ENCODE measurements at places on chromosomes 3 and 15.

- DNase-seq = no peak
- H3K27ac ChIP-seq = no peak overlapping the region
- H3K4me1 ChIP-seq = no peaks in the 10 kb centered on the region
- H3K4me3 ChIP-seq = no peak overlapping the region
- no peaks in the 10 kb centered on the region for H3K27me3 ChIP-seq
Measured at GRCh38 chr3:46731795-46732194, 14.1 kb upstream of the PRSS50 start.

DNA sequence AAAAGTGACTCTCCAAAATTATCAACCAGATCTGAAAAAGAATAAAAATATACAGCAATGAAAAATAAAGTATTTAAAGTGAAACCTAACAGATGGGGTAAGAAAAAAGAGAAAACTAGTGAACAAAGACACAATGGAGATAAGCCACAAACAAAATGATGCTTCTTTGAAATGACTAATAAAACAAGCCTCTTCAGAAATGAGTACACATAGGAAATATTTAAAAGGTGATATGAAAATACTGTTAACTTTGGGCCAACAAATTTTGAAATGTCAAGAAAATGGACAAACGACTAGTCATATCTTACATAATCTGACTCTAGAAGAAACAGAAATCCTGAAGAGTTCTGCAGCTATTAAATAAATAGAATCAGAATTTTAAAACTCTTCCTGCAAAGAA is 164.2 kb downstream of the ERC2 start:
- no peak for DNase-seq
- H3K4me1 ChIP-seq = no peaks in the 10 kb centered on the region
- no peaks in the 10 kb centered on the region for H3K36me3 ChIP-seq
- no peaks in the 10 kb centered on the region for H3K27me3 ChIP-seq

DNA sequence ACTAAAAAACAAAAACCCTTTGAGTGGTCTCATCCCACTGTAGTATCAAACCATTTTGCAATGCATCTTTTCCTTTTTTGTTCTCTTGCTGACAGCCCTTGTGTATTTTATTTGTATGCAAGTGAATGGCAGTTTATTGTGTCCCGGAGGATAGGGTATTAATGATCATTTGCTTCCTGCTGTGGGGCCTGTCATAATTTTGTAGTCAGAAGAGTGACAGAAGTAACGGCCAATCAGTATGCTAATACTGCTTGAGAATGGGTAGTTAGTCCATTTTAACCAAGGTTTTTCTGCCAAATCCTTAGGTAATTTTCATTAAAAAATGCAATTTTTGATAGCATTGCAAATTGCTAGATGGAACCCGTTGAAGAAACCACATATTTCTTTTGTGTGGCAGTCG is 75.5 kb upstream of the PLSCR5 start:
- no peak overlapping the region for H3K27ac ChIP-seq
- H3K4me3 ChIP-seq = no peak overlapping the region
- no peak for DNase-seq

GRCh38 chr3:189121092-189121491 is 50.7 kb upstream of the TPRG1 start:
- H3K4me1 ChIP-seq = peaks cover 24% of the 10 kb centered on the region
- no peaks in the 10 kb centered on the region for H3K27me3 ChIP-seq
- DNase-seq = no peak
- H3K36me3 ChIP-seq = no peaks in the 10 kb centered on the region
- H3K4me3 ChIP-seq = no peak overlapping the region

- H3K4me1 ChIP-seq = no peaks in the 10 kb centered on the region
- H3K27me3 ChIP-seq = no peaks in the 10 kb centered on the region
- no peak overlapping the region for H3K27ac ChIP-seq
- no peaks in the 10 kb centered on the region for H3K36me3 ChIP-seq
- DNase-seq = no peak
Measured at GRCh38 chr3:18127859-18128681, 297.1 kb downstream of the SATB1 start.

- no peak overlapping the region for H3K27ac ChIP-seq
- H3K4me3 ChIP-seq = no peak overlapping the region
- H3K27me3 ChIP-seq = no peaks in the 10 kb centered on the region
- no peak for DNase-seq
Measured at GRCh38 chr3:80612366-80612765, 844.6 kb upstream of the ROBO1 start.

- no peaks in the 10 kb centered on the region for H3K36me3 ChIP-seq
- peaks cover 12% of the 10 kb centered on the region for H3K4me1 ChIP-seq
- no peaks in the 10 kb centered on the region for H3K27me3 ChIP-seq
- H3K27ac ChIP-seq = no peak overlapping the region
Measured at GRCh38 chr3:190519886-190520285, 6.0 kb downstream of the IL1RAP start.

DNA sequence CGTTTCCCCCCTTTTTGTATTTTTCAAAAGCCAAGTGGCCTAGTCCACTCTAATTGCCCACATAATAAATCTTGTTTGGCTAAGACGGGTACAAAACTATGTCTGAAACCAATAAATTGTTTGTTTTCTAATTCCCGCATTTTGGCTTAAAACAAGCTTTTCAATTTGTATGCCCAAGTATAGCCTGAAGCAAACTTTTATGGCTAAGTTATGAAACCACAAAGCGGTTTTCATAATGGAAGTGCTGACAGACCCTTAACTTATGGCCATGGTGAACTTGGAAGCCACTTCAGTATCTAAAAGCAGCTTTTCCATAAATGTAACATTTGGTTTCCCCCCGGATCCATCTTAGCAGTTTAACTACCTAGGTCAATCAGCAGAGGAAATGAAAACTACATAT is 29.9 kb upstream of the POLR2M start:
- H3K27me3 ChIP-seq = no peaks in the 10 kb centered on the region
- no peaks in the 10 kb centered on the region for H3K36me3 ChIP-seq
- H3K27ac ChIP-seq = no peak overlapping the region
- no peaks in the 10 kb centered on the region for H3K4me1 ChIP-seq
